Spinal cord (tissue), 10 donors: ENCODE measurements at places on chromosomes 4 and X. TPM values are rescaled to one million over a fixed set of nuclear protein-coding genes. Genes with fewer than 3 reads are reported as not detected.

GRCh38 chr4:47733302-47734175 is 104.3 kb downstream of the CORIN start:
- DNase-seq: no peak

- no peak for DNase-seq
Measured at GRCh38 chr4:136680271-136680670, 852.0 kb downstream of the PCDH18 start.

DNA sequence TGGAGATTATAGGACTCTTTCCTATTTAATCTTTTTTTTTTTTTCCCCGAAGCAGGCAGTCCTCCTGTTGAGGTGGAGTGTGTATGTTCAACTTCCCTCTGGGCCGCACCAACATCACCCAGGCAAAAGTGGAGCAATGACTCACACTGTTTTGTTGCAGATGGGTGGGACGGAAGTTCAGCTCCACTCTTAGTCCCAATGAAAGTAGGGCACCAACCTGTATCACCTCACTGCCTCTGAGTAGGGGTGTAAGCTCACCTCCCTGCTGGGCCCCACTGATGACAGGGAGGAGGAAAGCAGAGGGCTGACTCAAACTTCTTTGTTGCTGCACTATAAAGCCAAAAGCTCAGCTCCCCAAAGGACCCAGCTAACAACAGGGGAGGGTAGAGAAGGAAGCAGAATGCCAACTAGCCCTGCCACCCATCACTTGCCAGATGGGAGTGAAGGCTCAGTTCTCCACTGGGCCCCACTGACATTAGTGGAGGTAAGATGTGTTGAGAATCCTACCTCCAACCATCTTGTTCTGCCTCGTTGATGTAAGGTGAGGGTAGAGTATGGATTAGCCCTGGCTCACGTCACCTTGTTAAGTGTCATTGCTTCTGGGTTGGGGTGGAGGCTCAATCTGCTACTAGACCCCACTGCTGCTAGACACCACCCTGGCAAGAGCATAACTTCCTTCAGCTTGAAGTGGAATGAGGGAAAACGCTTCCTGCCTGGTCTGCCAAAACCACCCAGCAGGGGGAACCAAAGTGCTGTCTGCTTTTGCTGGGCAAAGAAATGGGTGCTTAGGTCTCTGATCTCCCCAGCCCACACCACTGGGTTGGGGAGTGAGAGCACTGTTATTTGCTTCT is 14.1 kb downstream of the RPS6KA3 start:
- no peak for DNase-seq

- DNase-seq: no peak
Measured at GRCh38 chr4:176798540-176798939, 5.8 kb upstream of the VEGFC start.

GRCh38 chrX:118864063-118864635 is 40.5 kb downstream of the ZCCHC12 start:
- no peak for DNase-seq

DNA sequence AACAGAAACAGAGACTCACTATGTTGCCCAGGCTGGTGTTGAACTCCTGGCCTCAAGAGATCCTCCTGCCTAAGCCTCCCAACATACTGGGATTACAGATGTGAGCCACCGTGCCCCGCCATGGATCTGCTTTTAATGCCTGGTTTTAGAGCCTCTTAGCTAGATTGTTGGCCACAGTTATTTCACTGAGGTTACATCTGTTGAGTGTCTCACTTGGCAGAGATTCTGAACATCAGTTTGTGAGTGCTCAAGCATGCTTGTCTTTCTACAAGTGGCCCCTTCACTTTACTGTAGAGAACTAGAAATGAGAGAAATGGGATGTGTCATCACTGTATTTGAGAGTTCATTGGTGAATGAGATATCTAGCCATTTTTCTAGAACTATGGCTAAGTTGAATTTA is 218.5 kb downstream of the APBB2 start:
- no peak for DNase-seq

- no peak for DNase-seq
Measured at GRCh38 chr4:24719615-24720014, 75.8 kb upstream of the SOD3 start.

DNA sequence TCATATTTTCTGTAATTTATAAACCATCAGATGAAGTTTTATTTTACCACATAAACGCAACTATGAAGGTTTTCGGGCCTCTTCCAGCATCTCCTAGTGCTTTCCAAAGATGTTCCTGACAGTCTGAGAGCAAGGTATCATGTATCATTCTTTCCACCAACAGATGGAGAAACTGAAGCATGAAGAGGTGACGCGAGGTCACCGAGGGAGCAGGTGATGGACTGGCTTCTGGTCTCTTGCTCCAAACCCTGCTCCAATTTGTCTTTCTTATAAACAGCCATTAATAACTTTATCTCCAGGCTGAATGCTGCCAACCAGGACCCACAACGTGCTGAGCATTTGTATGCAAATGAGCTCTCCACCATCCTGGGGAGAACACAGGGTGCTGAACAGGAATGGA is 86.3 kb upstream of the MAML3 start:
- DNase-seq: no peak

DNA sequence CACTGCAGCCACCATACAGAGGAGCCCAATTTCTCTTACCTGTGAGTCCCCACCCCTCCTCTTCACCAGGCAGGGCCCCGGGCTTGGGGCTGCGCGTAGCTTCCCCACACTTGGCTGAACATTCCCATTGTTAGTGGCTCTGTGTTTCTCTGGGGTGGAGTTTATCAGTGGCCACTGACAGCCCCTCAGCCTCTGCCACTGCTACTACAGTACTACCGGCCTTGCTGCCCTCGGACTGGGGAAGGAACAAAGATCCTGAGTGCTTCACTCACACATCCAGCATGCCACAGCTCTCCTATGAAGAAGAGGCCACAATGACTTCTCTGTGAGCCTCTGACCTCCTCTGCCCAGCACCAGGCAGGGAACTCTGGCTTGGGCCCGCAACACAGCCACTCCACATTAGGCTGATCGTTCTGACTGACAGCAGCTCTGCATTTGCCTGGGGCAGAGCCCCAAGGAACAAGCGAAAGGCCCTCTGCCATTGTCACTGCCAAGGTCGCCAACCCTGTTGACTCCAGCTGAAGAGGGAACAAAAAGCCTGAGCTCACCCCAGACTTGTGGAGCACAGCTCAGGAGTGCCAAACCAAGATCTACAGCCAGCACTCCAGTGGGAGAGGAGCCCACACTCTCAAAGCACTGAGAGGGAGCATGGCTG is 24.0 kb downstream of the ABCB7 start:
- DNase-seq: no peak

DNA sequence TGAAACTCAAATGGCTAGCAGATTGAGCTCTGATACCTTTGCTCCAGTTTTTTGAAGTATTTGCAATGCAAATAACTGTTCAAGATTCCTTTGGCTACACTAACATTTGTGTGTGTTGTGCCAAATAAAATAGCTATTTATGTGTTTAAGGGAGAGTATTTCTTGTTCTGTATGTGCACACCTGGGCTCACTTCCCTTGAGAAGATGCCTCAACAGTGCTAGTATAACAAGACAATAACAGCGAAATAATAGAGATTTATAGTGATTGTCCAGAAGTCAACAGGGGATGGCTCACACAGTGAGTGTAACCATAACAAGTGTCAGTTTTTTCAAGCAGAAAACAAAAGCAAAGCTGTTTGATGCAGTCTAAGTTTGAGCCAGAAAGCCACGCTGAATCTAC is 460.5 kb downstream of the CENPC start:
- DNase-seq: peak; percentile 51

GRCh38 chrX:38868941-38869401 is 67.7 kb downstream of the MID1IP1 start:
- no peak for DNase-seq

DNA sequence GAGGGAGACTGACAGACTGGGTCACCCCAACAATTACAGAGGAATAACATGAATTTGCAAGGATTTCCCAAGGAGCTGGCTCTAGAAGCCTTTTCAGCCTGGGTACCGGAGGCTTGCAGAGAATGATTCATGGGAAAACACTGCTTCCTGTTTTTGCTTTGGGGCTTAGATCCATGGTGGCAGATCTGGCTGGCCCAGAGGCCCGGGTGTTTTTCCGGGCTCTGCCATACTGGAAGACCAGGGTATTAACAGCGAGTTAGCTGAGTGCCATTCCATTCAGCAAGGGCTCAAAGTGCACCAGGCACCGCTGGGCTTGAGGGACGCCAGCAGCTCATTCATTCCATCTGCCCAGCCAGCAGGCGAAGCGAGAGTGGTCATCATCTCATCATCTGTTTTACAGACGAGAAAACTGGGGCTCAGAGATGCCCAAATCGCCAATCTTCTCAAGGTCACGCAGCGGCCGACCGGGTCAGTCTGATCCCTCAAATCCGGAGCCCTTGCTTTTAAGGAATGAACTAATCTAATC is 1.3 kb downstream of the WDR1 start:
- peak; percentile 13 for DNase-seq

DNA sequence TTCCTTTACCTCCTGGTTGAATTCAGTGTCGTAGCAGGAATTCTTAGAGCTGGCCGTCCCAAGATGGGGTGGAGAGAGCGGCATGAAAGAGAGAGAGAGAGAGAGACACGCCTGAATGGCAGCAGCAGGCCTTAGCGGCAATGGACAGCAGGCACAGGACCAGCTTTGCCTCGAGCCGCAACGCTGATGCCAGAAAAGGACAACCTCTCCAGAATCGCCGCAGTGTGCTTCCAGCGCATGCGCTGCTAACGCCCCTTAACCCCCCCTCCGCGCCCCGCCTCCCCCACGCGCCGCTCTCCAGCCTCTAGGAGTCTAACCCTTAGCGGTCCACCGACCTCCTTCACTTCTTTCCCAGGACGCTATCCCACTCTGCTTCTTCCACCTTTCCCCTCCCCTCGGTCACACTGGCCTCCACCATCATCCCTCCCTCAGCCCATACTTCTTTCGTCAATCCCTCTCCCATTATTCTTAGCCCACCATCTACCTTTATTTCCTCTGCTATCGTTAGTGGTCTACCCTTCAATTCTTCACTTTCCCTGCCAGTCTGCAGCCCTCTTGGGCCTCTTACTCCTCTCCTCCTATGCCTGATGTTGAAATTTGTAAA is 10.5 kb upstream of the ZCCHC13 start:
- peak; percentile 94 for DNase-seq

DNA sequence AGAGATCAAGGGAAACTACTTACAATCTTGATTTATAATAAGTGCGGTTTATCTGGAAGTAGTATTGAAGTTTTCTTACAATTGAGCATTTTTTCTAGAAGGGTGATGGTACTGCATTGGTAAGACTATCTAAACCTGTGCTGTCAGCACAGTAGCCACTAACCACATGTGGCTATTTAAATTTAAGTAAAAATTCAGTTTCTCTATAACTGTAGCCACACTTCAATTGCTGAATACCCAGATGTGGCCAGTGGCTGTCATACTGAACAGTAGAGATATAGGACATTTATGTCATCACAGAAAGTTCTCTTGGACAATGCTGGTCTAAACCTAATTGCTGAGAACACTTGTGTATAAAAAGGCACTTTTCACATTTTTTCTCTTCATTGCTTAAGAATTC is 222.7 kb downstream of the CBR4 start:
- DNase-seq: no peak

- no peak for DNase-seq
Measured at GRCh38 chrX:40272776-40273175, 175.0 kb upstream of the BCOR start.

DNA sequence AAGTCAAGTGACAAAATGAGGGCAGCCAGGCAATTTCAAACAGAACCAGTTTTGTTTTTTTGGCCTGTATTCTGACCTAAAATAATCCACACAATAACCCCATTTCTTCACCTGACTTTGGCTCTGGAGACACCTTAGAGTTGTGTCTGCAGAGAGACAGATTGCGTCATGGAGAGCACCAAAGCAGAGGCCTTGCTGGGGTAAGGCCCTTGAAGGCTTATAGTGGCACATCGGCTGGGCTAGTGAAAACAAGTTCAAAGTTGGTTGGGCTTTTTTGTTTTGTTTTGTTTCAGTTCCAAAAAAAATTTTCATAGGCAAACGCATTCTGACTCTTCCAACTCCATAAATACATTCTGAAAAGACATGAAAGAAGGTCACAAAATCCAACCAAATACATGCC is 34.4 kb downstream of the PARM1 start:
- DNase-seq: no peak

GRCh38 chrX:139691493-139691842 is 16.5 kb downstream of the MCF2 start:
- DNase-seq: no peak

DNA sequence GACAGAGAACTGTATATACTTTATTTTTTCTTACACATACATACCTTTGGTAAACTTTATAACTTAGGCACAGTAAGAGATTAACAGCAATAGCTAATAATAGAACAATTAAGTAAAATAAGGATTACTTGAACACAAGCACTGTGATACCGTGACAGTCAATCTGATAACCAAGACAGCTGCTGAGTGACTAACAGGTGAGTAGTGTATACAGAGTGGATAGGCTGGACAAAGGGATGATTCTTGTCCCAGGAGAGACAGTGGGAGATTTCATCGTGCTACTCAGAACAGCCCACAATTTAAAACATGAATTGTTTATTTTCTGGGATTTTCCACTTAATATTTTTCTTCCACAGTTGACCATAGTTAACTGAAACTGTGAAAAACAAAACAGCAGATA is 411.8 kb downstream of the PPP1R2C start:
- no peak for DNase-seq

GRCh38 chr4:127355743-127356142 is 277.0 kb upstream of the INTU start:
- peak; percentile 12 for DNase-seq

GRCh38 chr4:5203993-5204310 is 152.7 kb downstream of the STK32B start:
- no peak for DNase-seq

GRCh38 chr4:11081006-11081405 is 347.7 kb downstream of the HS3ST1 start:
- no peak for DNase-seq

- peak; percentile 47 for DNase-seq
Measured at GRCh38 chr4:54539500-54540029, 118.2 kb upstream of the KIT start.

- DNase-seq: no peak
Measured at GRCh38 chr4:54063229-54063628, 1.2 kb downstream of the CHIC2 start.

GRCh38 chr4:172515266-172515879 is 653.2 kb upstream of the GALNT7 start:
- no peak for DNase-seq

DNA sequence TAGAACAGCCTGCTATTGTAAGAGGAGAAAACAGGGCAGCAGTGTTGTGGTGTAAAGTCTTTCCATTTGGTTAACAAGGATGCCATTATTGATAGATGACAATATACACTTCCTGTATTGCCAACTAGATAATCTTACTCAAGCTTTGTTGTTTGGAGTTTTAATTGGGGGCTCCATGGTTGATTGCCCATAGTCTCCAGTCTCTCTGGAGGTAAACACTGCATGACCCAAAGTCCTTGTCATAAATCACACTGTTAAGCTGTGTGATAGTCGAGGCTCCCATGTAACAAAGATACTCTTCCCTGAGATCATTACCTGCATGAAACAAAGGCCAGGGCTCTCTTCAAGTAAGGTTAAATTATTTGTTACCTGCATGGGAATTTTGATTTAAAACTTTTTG is 394.6 kb downstream of the C4orf33 start:
- no peak for DNase-seq

Gene LPAR4
- 12.1 TPM for total RNA-seq

Gene HGFAC
- 1.8 TPM for total RNA-seq

Gene ARHGEF9
- 59.0 TPM for total RNA-seq

Gene SPATA4
- 0.50 TPM for total RNA-seq

Gene USP17L26
- total RNA-seq: not detected

Gene BTK
- total RNA-seq: 4.1 TPM

Gene ABCD1
- total RNA-seq: 7.7 TPM

Gene SLC9B1
- 9.7 TPM for total RNA-seq

Gene MAPK10
- 202 TPM for total RNA-seq

Gene SPANXC
- not detected for total RNA-seq

Gene GRSF1
- total RNA-seq: 71.8 TPM

Gene ADH6
- 0.11 TPM for total RNA-seq

Gene SMIM43
- total RNA-seq: 0.11 TPM
